ENCODE measurements at places on chromosomes 7 and 10.

- no peak for DNase-seq
Measured at GRCh38 chr7:103824251-103824650, 165.2 kb downstream of the RELN start.

GRCh38 chr7:32178677-32179366, 108.6 kb upstream of the PDE1C start:
- DNase-seq, result no peak

- DNase-seq, result no peak
Measured at GRCh38 chr10:12950583-12951128, 50.9 kb downstream of the CCDC3 start.

- no peak for DNase-seq
Measured at GRCh38 chr10:74486659-74487058, 335.6 kb downstream of the ADK start.

GRCh38 chr10:124343351-124344265, 75.1 kb downstream of the OAT start:
- DNase-seq, result no peak

GRCh38 chr7:154186811-154187210, 134.6 kb downstream of the DPP6 start:
- no peak for DNase-seq

GRCh38 chr10:97463363-97464132, 17.6 kb downstream of the ZDHHC16 start:
- DNase-seq, result peak; percentile 42

DNA sequence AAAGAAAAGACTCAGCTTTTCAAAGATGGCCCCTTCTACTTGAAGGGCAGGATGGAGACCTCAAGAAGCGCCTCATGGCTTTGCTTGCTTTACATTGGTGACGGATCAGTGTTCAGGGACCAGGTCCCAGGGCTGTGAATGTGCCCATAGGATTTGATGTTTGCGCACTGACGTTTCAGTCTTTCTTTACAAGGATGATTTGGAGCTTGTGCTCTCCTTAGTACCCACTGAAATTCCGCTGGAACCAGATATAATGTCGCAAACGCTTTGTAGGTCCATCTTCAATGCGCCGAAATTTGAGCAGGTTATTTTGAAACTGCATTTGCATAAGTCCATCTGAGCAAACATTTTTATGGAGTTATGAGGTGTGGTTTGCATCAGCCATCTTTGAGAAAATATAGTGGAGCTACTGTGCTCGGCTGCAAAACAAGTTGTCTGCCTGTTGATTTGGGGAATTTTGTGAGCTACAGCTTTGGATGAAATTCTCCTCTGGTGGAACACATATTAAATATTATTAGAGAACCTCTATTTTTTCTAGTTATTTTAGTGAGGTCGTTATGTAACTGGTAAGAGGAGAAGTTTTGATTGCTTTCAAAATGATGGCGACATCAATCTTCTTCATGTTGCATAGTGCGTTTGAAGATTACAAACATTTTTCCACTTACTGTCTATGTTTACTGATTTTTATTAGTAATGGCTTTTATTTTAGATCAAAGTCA, 2.4 kb downstream of the RBM20 start:
- DNase-seq, result peak; percentile 84

GRCh38 chr7:78191475-78192079, 393.0 kb downstream of the PHTF2 start:
- DNase-seq, result no peak

GRCh38 chr7:53947732-53948131, 594.4 kb upstream of the VSTM2A start:
- DNase-seq, result no peak

GRCh38 chr10:124293616-124294449, 124.9 kb downstream of the OAT start:
- no peak for DNase-seq

- no peak for DNase-seq
Measured at GRCh38 chr10:131675104-131675503, 225.7 kb upstream of the PPP2R2D start.

DNA sequence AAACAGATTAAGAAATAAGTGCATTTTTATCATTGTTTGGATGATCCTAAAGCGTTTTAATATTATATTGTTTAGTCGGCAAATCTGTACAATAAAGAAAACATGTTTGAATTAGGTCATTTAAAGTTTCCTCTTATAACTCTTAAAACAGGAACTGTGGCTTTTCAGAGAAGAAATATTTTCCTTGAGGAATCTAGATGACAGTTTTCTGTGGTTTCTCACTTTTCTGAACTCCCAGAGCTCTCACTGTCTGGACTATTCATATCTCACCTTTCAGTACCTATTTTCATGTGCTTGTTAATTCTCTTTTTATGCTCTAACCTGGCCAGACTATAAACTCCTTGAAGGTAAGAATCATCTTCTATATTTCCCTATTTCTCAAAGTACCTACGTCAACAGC, 135.1 kb downstream of the CHN2 start:
- DNase-seq, result no peak

DNA sequence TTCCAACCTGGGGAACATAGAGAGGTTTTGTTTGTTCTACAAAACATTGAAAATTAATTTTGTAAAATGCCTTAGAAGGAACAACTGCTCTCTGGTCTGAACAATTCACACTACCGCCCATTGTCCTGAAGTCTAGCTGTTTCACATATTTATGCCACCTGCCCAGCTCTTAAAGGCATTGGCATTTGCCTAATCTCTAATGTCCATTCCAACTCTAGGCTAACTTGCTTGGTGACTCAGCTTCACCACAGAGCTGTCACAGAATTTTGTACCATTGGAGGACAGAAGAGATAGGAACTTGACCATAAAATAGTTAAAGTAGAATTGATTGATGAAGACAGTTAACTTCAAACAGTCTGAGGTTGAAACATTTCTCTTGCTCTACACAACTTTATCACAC, 53.5 kb upstream of the PPP1R17 start:
- no peak for DNase-seq

GRCh38 chr10:108360187-108360586, 1195.7 kb upstream of the SORCS1 start:
- no peak for DNase-seq

DNA sequence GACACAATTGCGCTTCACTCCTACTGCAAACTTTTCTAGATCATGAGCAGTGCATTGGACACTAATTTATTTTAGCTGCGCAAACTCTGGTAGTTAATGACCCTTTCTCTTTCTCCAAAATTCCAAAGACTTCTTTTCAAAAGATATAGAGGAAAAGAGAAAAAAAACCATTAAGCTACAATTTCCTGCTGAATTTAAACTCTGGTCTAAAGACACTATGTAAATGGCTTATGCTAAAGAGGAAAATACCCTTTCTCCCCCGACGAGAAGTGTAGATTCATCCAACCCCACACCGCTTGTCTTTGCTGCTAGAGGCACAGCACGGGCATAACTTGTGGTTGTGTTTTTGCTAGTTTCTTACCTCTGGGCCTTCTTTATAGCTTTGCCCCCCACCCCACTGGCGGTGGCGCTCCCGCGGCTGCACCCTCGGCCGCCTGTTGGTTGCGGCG, 84.1 kb downstream of the SNX10 start:
- DNase-seq, result no peak

DNA sequence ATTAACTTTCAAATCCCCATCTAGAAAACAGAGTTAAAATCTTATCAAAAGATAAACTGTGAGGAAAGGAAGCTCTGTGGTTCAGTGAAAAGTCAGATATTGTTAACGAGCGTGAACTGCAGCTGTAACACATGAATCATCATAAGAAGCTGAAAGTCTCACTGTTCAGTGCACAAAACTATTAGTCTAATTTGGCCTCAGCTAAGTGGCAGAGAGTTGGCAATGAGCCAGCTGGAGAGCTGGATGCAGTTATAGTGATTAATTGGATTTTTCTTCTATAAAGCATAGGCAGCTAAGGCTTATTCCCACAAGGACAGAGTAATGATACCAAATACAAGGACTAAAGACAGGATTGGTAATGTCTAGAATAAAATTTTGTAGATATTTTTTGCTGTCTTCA, 101.1 kb upstream of the ABCB5 start:
- DNase-seq, result no peak

- no peak for DNase-seq
Measured at GRCh38 chr10:79336276-79336675, 11.0 kb upstream of the PPIF start.

GRCh38 chr10:98431016-98431415, 15.7 kb downstream of the HPS1 start:
- DNase-seq, result no peak

DNA sequence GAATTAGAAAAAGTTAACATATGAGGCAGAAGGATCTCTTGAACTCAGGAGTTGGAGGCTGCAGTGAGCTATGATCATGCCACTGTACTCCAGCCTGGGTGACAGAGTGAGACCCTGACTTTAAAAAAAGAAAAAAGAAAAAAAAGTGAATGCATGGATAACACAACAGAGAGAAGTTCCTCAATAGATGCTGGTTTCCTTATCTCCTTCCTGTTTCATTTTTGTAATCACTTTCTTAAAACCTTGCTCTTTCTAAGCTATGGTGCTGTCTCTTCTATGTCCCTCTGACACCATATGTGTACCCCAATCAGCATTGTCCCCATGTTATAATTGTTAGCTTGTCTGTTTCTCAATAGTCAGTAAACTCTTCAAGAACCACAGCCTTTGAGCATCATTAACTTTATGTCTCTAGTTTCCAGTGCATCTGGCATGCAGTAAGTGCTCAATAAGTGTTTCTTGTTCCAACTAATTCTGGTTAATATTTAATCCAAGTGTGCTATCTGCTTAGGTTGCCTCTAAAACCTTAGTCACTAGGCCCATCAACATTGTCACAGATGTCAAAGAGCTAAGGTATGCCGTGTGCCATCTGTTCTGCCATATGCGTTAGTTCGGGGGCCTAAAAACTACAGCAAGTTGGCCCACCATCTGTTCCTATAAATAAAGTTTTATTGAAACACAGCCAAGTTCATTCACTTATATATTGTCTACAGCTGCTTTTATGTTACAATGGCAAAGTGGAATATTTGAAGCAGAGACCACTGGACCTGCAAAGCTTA, 36.2 kb downstream of the MPP7 start:
- no peak for DNase-seq

- no peak for DNase-seq
Measured at GRCh38 chr10:14584661-14585060, 190.0 kb downstream of the FAM107B start.

GRCh38 chr7:155701972-155702544, 57.6 kb downstream of the RBM33 start:
- DNase-seq, result no peak

DNA sequence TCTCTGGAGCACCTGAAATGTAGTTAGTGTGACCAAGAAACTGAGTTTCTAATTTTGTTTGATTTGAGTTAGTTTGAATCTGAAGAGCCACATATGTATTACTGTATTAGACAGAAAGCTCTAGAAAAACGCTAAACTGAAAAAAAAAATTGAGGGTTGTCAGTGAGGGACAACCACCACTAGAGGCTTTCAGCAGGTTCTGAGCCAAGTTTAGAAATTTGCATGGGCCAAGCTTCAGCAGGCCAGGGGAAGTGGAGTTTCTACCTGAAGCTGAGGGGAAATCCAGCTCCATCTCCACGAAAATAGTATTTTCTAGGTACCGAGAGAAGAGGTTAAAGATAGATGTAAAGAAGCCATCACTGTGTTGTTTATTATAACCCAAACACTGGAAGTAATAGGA, 77.9 kb upstream of the PLXNA4 start:
- peak; percentile 51 for DNase-seq

DNA sequence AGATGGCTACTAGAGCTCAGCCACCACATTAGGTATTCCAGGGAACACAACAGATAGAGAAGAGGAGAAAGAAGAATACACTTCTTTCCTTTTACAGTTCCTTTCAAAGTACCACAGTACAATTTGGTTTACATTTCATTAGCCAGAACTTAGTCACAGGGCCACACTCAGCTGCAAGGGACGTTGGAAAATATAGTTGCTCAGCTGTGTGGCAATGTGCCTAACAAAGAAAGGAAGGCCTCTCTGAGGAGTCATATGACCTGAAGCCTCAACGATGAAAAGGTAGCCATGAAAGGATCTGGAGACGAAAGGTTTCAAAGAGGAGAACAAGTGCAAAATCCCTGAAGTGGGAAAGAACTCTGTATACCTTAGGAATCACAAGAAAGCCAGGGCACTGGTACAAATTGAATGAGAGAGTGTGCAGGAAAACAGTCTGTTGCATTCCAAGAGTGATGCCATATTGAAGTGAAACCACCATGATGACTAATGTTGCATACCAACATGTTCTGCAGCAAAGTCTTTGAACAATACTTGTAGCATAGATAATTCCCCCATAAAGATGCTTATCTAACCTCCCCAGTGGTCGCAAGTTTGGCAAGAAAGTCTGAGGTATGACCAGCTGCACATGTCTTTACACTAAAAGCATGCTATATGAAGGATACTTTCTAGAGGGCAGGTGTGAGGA, 278.9 kb downstream of the HPSE2 start:
- DNase-seq, result no peak

DNA sequence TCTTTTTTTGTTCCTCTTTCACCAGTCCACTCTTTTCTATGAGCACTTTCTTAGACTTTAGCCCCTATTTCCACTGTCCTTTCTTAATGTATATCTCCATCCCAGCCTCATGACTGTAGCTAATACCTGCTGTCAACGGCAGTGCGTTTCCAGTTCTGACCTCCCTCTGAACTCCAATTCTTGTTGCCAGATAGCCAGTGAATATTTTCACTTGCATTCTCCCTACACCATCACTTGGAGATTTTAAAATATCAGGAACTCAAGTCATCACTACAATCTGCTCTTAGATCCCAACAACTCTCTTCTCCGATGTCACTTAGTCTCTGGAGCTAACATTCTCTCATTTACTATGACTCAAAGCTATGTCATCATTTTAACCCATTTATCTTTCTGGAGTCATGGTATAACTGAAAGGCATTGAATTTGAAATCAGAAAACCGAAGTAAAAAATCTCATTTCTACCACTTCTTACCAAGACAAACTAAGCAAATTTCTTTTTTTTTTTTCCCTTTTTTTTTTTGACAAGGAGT, 5.1 kb upstream of the SLC16A12 start:
- no peak for DNase-seq

GRCh38 chr7:135414850-135415439, 95.0 kb downstream of the CNOT4 start:
- DNase-seq, result peak; percentile 72

DNA sequence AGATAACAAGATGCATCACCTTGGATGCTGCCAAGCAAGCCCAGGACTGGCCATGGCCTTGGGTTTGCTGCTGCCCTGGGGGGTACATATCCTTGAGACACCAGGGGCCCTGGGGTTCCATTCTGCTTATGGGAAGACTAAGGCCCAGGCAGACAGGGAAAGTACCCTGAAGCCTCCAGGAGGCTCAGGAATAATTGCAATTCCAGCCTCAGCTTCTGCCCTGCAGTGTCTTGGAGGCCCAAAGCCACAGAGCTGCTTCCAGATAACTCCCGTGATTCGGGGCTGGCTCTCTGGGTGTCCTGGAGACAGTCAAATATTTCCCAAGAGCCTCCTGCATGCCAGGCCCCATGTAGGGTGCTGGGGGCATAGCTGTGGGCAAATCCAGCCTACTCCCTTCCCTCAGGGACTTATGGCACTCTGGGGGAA, 22.6 kb downstream of the MYL10 start:
- no peak for DNase-seq

DNA sequence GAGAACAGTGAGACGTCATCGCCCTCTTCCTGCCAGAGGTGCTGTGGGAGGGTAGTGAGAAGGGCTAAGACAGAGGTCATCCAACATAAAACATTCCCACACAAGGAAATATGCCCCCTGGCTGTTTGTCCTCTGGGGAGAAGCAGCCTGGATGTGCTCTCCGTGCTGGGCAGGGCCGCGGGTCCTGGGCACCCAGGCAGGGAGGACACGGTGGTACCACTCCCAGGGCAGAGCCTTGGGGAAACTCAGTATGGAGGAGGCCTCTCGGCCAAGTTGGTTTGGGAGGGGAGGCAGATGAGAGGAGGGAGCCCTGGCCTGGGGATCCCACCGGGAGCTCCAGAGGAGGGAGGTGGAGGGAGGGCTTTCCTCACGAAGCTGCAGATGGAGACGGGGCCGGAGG, 129.4 kb downstream of the GLRX3 start:
- no peak for DNase-seq
